Natural killer cell treated with Interleukin-12 subunit alpha and Interleukin-12 subunit beta and Interleukin-15 and Interleukin-18, amount 100 ng/mL, for 72 hours (primary cell): ENCODE measurements at places on chromosomes 13 and 19. TPM values are rescaled to one million over a fixed set of nuclear protein-coding genes. Genes with fewer than 3 reads are reported as not detected.

ZNF700 gene
- 35.0 TPM for total RNA-seq

GRCh38 chr13:36029166-36029565 lies 102.0 kb downstream of the DCLK1 start:
- no peak overlapping the region for H3K4me3 ChIP-seq
- DNase-seq: no peak
- no peaks in the 10 kb centered on the region for H3K4me1 ChIP-seq
- no peaks in the 10 kb centered on the region for H3K27me3 ChIP-seq
- H3K27ac ChIP-seq: no peak overlapping the region

ZNF626 gene
- total RNA-seq: 19.4 TPM

DNA sequence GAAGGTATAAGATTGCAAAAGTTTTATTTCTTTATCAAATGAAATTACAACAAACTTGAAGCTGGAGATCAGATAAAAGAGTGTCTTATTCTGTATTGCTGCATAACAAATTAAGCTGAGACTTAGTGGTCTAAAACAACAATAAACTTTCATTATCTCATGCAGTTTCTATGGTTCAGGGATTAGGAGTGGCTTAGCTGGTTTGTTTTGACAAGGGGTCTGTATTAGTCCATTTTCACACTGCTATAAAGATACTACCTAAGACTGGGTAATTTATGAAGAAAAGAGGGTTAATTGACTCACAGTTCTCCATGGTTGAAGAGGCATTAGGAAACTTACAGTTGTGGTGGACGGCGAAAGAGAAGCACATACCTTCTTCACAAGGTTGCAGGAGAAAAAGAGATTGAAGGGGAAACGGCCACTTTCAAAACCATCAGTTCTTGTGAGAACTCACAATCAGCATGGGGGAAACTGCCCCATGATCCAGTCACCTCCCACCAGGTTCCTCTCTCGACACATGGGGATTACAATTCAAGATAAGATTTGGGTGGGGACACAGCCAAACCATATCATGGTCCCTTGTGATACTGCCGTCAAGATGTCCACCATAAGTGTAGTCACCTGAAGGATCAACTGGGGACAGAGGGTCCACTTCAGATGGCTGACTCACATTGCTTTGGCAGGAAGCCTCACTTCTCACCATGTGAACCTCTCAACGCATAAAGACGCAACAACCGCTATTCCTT lies 97.8 kb downstream of the RNF17 start:
- H3K27me3 ChIP-seq: peaks cover 8% of the 10 kb centered on the region
- no peaks in the 10 kb centered on the region for H3K4me1 ChIP-seq
- H3K27ac ChIP-seq: no peak overlapping the region
- no peak overlapping the region for H3K4me3 ChIP-seq

DNA sequence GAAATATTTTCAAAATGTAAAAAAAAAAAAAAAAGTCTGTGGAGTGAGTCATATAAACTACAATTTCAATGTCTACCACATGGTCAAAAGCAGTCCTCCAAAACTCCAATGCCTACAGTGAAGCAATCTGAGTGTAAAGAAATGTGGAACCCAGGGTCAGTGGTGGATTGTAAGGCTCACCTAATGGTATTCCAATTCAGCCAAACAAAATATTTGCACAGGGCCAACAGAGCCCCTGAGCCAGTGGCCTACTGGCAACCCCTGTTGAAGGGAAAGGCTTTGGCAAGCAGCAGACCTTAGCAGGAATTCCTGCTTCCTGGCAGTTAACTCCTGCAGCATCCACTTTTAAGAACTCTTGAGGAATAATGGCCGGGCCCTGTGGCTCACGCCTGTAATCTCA lies 3.4 kb downstream of the DNMT1 start:
- H3K4me3 ChIP-seq: no peak overlapping the region
- no peaks in the 10 kb centered on the region for H3K27me3 ChIP-seq

DNA sequence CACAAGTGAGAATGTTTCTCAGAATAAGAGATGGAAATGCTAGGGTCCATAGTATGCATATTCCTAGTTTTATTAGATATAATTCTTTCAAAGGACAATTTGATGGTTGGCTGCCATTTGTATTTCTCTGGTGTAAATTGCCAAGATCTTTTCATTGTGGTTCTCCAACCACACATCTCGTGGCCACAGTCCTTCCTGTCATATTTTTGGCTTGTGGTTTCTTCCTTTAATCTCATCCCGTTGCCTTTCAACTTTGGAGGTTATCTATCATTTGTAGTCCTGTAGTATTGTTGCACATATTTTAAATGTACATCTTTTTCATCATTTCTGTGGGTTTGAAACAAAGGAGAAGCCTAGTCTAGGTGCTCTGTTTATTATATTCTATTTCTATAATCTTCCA lies 61.2 kb downstream of the WASF3 start:
- no peak for DNase-seq
- peaks cover 7% of the 10 kb centered on the region for H3K36me3 ChIP-seq
- peaks cover 22% of the 10 kb centered on the region for H3K27me3 ChIP-seq
- H3K27ac ChIP-seq: no peak overlapping the region

DNA sequence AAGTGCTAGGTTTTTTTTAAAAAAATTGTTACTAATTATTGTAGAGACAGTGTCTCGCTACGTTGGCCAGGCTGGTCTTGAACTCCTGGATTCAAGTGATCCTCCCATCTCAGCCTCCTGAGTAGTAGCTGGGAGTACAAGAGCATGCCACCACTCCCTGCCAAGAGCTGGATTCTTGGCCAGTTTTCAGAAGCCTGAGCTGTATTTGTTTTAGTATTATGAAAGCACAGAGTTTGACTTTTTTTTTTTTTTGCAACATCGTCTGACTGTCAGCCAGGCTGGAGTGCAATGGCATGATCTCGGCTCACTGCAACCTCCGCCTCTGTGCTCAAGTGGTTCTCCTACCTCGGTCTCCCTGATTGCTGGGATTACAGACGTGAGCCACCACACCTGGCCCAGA lies 7.0 kb downstream of the ARMC6 start:
- no peaks in the 10 kb centered on the region for H3K27me3 ChIP-seq
- no peak for DNase-seq
- H3K4me3 ChIP-seq: no peak overlapping the region
- H3K4me1 ChIP-seq: peaks cover 22% of the 10 kb centered on the region

DNA sequence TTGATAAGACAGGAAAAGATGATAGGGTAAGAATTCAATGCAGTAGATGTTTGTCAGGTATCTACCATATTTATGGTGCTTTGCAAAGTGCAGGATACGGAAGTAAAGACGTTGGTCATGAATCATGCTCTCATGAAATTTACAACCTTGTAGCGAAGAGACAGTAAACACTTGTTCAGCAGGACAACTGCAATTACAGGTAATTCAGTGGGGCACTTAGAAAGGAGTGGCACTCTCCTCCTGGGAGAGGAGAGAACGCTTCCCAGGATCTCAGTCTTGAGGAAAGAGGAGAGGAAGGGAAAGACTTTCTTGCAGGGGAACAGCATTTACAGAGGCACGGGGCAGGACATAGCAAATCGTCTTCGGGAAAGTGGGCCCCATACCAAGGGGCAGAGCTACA lies 46.4 kb downstream of the SOX1 start:
- no peak overlapping the region for H3K4me3 ChIP-seq
- no peaks in the 10 kb centered on the region for H3K4me1 ChIP-seq
- peaks cover 46% of the 10 kb centered on the region for H3K27me3 ChIP-seq
- no peak overlapping the region for H3K27ac ChIP-seq

PSG6 gene
- total RNA-seq: not detected

GRCh38 chr13:45768656-45769479 lies 66.7 kb downstream of the CBY2 start:
- no peaks in the 10 kb centered on the region for H3K4me1 ChIP-seq
- H3K4me3 ChIP-seq: no peak overlapping the region
- no peak overlapping the region for H3K27ac ChIP-seq
- H3K36me3 ChIP-seq: no peaks in the 10 kb centered on the region

LILRA1 gene
- 0.31 TPM for total RNA-seq

ZNF208 gene
- 1.4 TPM for total RNA-seq

DNA sequence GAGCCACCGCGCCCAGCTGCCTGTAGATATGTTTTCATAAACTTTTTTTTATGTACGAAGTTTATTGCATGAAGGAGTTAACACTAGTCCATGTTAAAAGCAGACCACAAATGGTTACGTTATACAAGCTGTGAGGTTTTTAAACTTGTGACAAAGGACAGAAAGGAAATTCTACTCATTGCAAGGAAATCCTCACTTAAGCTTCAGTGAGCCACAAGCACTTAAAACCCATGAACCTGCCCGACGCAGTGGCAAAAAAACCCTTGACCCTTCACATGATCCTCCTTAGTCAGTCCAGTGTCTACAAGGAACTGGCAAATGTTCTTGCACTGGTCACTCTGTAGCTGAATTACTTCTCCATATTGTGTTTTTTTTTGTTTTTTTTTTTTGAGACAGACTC lies 4.2 kb downstream of the MPND start:
- DNase-seq: no peak
- peaks cover 47% of the 10 kb centered on the region for H3K4me1 ChIP-seq
- H3K36me3 ChIP-seq: no peaks in the 10 kb centered on the region
- no peaks in the 10 kb centered on the region for H3K27me3 ChIP-seq
- peak overlapping the region; percentile 83 for H3K27ac ChIP-seq
- H3K4me3 ChIP-seq: peak overlapping the region; percentile 68

- peaks cover 3% of the 10 kb centered on the region for H3K4me1 ChIP-seq
- H3K4me3 ChIP-seq: no peak overlapping the region
- H3K36me3 ChIP-seq: no peaks in the 10 kb centered on the region
Measured at GRCh38 chr19:34148658-34149185, 23.6 kb upstream of the LSM14A start.

- H3K36me3 ChIP-seq: no peaks in the 10 kb centered on the region
- no peak for DNase-seq
- H3K27ac ChIP-seq: no peak overlapping the region
- H3K4me3 ChIP-seq: no peak overlapping the region
- H3K27me3 ChIP-seq: peaks cover 69% of the 10 kb centered on the region
Measured at GRCh38 chr13:106527826-106528225, 7.6 kb downstream of the EFNB2 start.

ZNF728 gene
- total RNA-seq: not detected

- peaks cover 25% of the 10 kb centered on the region for H3K4me1 ChIP-seq
- H3K27ac ChIP-seq: peak overlapping the region; percentile 95
- no peaks in the 10 kb centered on the region for H3K36me3 ChIP-seq
- H3K4me3 ChIP-seq: peak overlapping the region; percentile 92
- no peaks in the 10 kb centered on the region for H3K27me3 ChIP-seq
- DNase-seq: no peak
Measured at GRCh38 chr19:49579947-49580263, 451 bp downstream of the NOSIP start.

DNA sequence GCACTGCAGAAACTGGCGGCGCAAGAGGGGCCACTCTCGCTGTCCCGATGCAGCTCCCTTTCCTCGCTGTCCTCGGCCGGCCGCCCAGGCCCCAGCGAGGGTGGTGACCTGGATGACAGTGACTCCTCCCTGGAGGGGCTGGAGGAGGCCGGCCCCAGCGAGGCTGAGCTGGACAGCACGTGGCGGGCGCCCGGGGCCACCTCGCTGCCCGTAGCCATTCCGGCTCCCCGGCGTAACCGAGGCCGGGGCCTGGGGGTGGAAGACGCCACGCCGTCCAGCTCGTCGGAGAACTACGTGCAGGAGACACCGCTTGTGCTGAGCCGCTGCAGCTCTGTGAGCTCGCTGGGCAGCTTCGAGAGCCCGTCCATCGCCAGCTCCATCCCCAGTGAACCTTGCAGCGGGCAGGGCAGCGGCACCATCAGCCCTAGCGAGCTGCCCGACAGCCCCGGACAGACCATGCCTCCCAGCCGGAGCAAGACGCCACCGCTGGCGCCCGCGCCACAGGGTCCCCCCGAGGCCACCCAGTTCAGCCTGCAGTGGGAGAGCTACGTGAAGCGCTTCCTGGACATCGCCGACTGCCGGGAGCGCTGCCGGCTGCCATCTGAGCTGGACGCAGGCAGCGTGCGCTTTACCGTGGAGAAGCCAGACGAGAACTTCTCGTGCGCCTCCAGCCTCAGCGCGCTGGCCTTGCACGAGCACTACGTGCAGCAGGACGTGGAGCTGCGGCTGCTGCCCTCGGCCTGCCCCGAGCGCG lies 12.4 kb downstream of the C19orf25 start:
- DNase-seq: no peak
- no peaks in the 10 kb centered on the region for H3K36me3 ChIP-seq
- H3K27ac ChIP-seq: no peak overlapping the region
- peaks cover 3% of the 10 kb centered on the region for H3K4me1 ChIP-seq

DNA sequence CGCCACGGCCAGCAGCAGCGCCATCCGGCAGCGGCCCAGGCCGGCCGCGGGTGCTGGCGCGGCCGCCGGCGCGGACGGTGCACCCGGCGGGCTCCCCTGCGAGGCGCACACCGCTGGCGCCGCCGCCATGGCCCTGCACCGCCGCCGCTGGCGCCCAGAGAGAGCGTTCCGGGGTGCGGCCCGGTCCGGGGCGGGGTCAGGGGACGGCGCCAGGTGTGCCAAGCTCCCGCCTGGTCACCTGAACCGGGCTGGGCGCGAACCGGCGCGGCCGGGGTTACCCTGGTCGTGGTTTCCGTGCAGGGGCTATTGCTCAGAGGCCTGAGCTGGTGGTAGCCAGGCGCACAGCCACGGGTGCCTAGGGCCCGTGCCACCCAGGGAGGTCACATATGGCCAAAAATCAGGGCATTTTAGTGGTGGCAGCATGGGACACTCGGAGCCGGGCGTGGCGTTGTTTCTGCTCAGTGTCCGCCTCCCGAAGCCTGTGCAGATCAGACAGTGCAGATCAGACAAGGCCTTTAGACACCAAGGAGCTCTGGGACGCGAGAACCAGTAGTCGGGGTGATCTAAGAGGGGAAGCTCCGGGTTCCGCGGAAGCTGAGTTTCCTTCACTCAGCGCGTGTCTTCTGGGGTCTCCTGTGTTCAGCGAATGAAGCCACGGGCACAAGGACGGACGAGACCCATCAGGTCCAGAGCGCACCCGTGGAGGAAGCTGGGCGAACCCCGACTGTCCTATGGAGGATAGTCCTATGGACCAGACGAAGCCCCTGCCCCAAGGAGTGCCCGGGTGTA lies at the start of gene TMEM238:
Gene TMEM238 (minus strand): TSS at position 162 of the 789 bp plus-strand sequence. CDS start 33 bp downstream, at position 129.
- H3K4me3 ChIP-seq: peak within 1 kb of the TSS; percentile 98
- peak within 1 kb of the TSS; percentile 98 for H3K27ac ChIP-seq
- H3K27me3 ChIP-seq: no peaks in the 10 kb centered on the region
- H3K36me3 ChIP-seq: peaks cover 11% of the 10 kb centered on the region
- H3K4me1 ChIP-seq: peaks cover 55% of the 10 kb centered on the region
- no peak for DNase-seq

DNA sequence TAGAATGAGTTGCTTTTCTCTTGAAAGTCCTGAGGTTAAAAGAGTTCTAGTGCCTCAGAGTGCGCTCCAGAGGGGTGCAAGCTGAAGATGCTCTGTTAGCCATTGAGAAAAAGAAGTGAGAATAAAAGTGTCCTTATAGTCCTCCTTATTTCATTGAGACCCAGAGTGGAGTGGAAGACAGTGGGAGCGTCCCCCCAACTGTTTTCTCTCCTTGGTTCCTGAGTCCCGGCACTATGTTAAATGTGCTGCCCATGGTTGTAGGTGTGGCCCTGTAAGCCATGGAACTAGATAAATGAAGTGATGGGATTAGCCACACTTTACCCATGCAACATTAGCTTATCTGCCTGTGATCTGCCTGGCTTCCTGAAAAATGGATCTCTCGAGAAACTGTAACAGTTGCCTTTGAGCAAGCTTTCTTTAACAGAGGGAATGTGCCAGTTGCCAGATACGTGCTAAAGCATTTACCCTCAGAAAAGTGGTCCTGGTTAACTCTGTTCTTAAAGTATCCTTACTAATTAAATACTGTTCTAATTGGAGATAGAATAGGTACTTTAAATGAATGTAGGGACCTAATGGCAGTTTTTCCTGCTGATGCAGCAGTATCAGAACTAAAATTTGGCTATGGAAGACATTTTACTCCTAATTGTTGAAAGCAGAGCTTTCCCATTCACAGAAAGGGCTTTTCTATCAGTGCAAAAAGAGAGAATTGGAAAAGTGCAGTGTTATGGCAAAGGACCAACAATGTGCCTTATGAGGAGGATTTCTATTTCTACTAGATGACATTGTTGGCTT lies 21.4 kb upstream of the PSG9 start:
- H3K27me3 ChIP-seq: peaks cover 2% of the 10 kb centered on the region
- H3K36me3 ChIP-seq: peaks cover 22% of the 10 kb centered on the region
- no peaks in the 10 kb centered on the region for H3K4me1 ChIP-seq
- no peak overlapping the region for H3K4me3 ChIP-seq
- H3K27ac ChIP-seq: no peak overlapping the region
